SW480 (cell line): ENCODE measurements at places on chromosomes 1 and 21.

GRCh38 chr1:168386949-168387586 lies 106.4 kb downstream of the TBX19 start:
- peak; percentile 22 for DNase-seq

- DNase-seq, result no peak
Measured at GRCh38 chr1:4600615-4601460, 53.6 kb upstream of the AJAP1 start.

- DNase-seq, result no peak
Measured at GRCh38 chr1:24828887-24829192, 83.6 kb downstream of the CLIC4 start.

DNA sequence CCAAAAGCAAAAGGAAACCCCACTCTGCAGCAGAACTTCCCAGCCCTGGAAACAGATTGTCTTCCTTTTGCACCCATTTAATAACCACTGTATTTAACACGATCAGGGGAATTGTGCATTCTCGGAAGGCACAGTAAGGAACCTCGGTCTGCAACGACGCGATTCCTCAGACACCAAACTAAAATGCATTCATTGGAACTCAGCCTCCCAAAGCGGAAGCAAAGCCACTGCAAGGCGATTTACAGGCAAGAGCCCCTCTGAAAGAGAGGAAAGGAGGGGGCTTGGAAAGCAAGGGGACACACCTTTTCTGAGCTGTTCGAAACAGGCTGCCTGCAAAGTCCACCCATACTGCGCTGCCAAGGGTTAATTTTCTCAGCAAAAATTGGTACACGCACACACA lies 297.7 kb downstream of the OMA1 start:
- DNase-seq, result no peak

DNA sequence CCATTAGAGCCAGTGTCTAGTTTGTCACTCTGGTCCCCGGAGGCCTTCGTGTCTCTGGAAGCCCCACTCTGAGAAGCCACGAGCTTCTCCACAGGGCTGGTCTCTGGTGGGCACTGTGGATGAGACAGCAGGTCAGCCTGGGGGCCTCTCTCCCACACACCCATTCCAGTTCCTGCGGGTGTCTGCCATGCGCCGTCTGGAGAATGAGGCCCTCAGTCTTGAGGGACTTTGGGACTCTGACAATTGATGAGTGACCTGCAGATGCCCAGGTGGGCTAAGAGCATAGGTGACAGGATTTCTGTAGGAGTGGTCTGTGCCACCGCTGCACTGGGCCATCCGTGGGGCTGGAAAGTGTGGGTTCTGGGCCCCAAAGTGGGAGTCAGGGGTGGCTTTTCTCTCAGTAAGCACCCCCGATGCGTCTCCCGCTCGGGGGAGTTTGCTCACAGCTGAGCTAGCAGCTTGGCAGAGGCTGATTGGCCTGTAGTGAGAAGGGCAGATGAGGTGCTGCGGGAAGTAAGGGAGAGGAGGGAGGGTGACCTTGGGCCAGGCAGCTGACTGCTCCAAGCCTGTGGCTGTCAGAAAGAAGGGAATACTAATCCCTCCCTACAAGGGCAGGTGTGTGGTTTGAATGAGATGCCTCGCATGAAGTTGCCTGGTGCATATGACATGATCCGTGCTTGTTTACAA lies 26.4 kb downstream of the LHX4 start:
- DNase-seq, result no peak

DNA sequence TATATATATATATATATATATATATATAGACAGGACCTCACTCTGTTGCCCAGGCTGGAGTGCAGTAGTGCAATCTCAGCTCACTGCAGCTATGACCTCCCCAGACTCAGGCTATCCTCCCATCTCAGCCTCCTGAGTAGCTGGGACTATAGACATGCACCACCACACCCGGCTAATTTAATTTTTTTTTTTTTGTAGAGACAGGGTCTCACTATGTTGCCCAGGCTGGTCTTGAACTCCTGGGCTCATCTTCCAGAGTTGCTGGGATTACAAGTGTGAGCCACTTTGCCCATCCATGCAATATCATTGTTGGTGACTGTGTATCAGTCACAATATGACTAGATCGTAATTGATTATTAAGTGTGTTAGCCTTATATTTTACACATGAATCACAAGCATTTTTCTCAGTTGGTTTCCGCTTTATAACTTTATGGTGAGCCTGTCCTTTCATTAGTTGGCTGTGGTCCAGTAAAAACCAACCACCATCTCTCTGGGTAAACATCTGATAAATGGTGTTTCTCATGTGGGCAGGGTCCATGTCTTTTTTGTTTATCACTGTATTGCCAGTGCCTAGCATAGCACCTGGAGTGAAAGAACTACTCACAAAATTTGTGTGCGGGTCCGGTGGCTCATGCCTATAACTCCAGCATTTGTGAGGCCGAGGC lies 63.6 kb downstream of the MYOM3 start:
- peak; percentile 66 for DNase-seq

GRCh38 chr1:217917281-217917887 lies 286.2 kb downstream of the SPATA17 start:
- peak; percentile 2 for DNase-seq
